ENCODE measurements at places on chromosomes 12 and 14.

DNA sequence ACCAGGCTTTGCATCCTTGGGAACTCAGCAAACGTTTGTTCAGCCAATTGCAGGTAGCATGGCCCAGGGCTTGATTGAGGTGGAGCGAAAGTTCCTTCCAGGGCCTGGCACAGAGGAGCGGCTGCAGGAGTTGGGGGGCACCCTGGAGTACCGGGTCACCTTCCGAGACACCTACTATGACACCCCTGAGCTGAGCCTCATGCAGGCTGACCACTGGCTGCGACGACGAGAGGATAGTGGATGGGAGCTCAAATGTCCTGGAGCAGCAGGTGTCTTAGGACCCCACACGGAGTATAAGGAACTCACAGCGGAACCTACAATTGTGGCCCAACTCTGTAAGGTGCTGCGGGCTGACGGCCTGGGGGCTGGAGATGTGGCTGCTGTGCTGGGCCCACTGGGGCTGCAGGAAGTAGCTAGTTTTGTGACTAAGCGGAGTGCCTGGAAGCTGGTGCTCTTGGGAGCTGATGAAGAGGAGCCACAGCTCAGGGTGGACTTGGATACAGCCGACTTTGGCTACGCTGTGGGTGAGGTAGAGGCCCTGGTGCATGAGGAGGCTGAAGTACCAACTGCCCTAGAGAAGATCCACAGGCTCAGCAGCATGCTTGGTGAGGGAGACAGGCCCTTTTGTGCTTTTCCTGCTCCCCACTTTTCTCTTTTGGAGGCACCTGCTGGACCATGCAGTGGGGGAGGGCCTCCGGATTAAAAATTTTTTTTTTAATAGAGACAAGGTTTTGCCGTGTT is 799 bp downstream of the THTPA start:
- no peak for DNase-seq

DNA sequence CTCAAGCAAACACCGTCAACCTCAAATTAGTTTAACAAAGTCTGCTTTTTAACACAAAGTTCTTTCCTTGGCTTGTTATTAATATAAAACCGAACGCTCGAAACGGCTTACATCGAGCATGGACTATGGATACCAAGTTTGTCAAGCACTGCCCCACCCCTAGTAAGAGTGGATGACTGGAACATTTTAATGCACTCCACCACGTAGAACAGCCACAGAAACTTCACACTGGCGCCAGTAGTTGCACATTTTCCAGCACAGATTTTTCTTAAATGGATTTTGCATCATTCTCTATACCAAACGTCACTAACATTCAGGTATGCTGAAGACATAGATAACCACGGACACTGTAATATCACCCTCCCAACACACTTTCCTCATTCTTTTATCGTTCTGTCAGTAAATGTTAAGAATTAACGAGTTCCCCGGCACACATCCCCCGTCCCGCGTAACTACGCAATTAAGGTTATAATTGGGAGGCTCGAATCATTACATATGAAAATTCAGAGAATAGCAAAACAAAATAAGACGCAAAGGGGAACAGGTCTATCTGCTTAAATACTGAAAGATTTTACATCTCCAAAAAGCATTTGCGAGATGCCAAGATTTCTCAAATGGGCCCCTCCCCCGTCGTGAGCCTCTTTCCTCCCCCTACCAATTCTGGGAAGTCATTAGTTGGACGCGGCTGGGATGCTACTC is 990 bp downstream of the FERMT2 start:
- no peak for DNase-seq

GRCh38 chr12:108414021-108414420 is 74.9 kb upstream of the CMKLR1 start:
- DNase-seq = no peak

GRCh38 chr12:3250576-3250975 is 173.4 kb downstream of the TSPAN9 start:
- no peak for DNase-seq

DNA sequence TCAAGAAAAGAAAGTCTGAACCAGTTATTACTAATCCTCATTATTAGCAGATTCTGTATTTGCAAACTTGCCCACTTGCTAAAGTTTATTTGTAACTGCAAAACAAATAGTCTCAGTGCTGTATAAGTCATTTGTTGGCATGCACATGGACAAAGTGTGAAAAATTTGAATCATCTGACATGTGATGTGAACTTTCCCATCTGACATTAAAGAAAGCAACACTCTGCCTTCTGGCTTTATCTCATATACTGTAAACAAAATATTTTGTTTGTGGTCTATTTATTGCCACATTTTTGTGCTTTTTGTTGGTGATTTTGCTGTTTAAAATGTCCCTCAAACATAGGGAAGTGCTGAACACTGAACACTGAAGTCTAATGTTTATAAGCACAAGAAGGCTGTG is 513.8 kb downstream of the RPL10L start:
- no peak for DNase-seq

All from brain pericyte (primary cell).